Skeletal muscle cell (primary cell): ENCODE measurements at places on chromosomes 16 and 17.

DNA sequence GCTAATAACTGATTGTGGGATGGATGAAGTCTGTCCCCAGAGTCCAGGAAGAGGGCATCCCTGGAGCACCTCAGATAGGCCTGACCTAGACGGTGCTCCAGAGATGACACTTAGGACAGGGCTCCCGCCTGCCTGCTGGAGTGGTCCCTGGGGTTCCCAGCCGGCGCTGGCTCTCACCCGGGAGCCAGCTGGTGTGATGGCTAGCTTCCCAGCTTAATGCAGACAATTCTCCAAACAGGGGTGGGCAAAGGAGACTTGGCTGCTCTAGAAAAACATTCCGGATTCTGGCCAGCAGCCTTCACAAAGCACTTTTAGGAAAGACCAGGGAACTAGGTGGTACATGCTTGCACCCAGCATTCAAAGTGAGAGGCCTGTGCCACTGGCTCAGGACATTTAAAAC is 18.6 kb downstream of the ACE start:
- DNase-seq = no peak

DNA sequence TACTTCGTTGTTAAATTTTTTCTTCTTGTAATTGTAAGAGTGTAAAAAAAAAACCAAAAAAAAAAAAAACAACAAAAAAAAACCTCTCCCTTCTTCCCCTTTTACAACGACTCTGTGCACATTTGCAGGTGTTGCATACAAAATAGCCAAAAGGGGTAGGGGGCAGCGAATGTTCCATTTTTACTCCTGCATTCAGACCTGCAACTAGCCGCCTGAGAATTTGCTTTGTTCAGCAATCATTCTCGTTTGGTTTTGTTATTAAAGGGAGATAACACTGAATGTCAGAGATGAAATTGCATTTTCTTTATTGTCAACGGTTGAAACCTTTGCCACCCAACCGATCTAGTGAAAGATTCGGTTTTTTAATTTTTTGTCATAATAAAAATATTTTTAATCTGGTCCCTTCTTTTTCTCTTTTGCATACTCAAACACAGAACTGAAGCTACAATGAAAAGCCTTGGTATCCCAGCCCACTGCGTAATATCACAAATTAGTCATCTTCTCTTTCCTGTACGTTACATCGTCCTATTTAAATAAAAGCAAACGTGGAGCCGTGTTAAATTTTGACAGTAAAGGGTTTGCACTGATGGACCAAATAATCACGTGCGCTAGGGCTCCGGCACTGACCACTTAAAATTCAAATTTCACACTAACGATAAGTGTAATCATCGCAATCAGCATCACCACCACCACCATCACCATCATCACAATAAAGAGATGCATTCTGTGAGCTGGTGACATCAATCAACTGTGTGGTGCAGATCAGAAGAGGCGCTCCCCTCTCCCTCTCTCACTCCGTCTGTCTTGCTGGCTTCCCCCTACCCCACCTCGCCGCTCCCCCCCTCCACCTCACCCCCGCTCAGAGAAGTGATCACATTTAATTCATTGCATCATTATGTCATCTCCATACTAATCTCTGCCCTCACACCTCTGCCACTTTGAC is 406.2 kb upstream of the PSMD7 start:
- DNase-seq = no peak

- no peak for DNase-seq
Measured at GRCh38 chr17:50688245-50688644, 19.5 kb downstream of the ANKRD40 start.

- DNase-seq = no peak
Measured at GRCh38 chr16:86026916-86027315, 128.0 kb downstream of the IRF8 start.

DNA sequence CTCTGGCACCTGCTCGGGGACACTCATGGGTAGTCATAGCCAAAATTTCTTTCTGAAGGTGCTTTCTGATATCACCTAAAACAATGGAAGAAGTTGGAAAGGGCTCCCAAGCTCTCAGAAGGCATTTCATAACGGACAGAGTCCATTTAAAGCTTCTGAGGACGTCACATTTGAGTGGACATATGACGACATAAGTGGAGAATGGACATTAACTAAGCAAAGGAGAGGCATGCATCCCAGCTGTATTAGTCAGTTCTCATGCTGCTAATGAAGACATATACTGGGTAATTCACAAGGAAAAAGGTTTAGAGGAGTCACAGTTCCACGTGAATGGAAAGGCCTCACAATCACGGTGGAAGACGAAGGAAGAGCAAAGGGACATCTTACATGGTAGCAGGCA is 260.2 kb upstream of the DYNLRB2 start:
- no peak for DNase-seq

DNA sequence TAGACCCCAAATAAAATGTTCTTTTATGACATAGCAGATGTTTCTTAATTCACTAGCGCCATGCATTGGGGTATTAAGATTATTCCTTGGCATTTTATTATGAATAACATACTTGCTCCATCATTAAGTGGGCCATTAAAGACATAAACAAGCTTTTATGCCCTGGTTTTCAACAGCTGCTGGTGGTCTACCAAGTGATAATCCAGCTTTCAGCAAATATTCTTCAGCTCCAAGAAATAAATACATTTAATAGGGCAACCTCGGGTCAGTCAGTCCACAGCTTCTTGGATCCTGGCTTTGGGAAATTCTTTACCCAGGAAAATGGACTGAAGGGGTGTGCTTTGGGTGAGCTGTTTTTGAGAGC is 217.3 kb upstream of the IRX3 start:
- no peak for DNase-seq
